Stimulated activated CD8-positive, alpha-beta memory T cell treated with anti-CD3 and anti-CD28 coated beads, Interleukin-7, amount 100 ng/mL, for 48 hours (primary cell): ENCODE measurements at places on chromosomes 5 and 9.

GRCh38 chr5:150322202-150322601, 19.5 kb upstream of the ARSI start:
- DNase-seq, result no peak

GRCh38 chr5:31107091-31107518, 86.4 kb upstream of the CDH6 start:
- no peak for DNase-seq

DNA sequence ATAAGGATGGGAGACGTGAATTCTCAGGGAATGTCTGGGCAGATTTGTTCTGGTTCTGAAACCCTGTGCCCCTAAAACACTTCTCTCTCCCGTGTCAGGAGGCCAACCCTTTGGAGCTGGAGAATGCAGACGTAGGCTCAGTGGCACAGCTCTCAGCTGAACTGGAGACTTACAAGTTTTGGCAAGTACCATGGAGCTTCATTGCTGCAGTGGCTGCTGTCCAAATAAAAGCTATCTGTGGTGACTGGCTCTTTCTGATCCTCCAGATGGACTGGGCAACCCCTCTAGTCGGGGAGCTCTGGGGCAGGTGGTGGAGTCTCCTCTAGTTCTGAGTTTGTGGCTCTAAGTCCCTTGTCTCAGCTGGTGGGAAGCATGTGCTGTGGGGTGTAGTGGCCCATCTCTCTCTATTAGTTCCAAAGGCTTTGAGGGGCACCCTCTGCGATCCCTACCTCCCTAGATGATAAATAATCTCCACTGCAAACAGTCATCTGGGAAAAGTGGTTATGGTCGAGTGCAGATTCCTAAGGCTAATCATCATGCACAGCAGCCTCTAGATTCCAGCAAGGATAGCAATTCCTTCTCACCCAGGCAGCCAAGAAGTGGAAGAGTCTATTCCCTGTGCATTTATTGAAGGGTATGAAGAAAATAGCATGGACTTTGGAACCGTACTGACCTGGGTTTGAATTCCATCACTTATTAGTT, 204.2 kb upstream of the KLF4 start:
- no peak for DNase-seq

DNA sequence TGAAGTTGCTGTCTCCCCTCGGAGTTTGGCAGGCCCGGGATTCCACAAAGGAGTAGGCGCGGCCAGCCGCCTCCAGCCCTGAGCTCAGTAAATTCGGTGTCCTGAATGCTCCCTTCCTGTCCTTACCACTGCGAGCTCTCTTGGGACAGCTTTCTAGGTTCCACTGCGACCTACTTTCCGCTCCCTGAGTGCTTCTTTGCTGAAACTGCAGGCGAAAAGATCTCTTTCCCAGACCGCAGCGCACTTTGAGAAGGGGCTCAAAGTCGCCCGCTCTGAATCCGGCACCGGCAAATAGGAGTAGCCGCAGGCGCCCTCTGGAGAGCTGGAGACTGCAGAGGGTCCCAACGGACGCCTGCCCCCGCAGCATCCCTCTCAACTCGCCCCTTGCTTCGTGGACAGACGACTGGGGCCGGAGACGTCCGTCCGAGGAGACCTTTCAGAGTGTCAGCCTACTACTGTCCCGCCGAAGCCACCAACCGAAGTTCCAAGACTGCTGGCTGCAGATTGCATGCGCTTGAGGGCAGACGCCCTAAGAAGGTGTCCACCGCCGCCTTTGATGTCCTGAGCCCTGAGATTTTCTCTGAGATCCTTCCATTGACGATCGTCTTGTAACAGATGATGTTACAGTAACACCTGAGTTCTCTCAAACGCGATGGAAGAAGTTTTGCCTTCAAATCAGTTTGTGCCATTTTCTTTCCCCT, 96.0 kb downstream of the ANXA2R start:
- no peak for DNase-seq

DNA sequence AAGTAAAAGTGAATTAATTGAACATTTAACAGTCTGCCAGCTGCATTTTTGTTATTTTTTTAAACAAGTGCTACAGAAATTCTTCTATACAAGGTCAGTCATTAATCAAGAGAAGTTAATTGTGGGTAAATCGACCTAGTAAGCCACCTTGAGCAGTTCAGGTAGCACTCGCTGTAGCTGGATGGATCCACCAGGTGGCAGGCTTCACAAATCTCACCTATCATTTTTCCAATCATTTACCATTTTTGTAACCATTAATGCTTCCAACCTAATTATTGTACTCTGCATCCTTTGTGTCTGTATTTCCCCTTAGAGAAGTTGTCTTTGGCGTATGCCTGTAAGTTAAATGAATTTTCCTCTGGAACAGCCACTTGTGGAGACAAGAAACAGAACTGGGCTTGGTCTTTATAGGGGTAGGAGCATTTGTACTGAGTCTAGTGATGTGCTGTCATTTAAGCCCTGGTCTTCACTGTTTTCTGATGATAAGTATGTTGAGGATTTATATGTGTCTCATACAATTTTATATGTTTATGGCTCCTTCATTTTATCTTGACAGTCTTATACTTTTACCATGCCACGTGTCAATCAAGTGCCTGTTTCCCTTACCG, 39.5 kb downstream of the CD180 start:
- DNase-seq, result no peak

GRCh38 chr9:73173557-73174329, 22.1 kb downstream of the ANXA1 start:
- no peak for DNase-seq

- DNase-seq, result peak; percentile 91
These were observed 5.9 kb downstream of the CYFIP2 start for GRCh38 chr5:157271740-157272271.

- no peak for DNase-seq
These were observed 309.6 kb downstream of the ACTL7B start for GRCh38 chr9:108546215-108546614.

DNA sequence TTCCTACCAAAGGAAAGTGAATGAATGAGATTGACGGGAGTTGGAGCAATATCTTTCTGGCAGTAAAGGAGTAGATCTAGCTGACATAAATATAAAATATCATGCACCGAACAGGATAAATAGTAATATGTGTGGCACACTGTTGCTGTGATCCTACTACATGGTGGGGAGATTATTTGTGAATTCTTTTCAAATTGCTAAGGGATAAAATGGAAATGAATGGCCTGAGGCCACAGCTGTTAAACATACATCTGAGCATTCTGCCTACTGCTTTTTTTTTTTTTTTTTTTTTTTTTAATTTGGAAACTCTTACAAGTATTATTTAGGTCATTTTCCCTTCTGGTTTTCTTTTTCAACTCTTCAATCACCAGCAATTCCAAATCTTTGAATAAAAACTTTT, 66.8 kb downstream of the MEF2C start:
- DNase-seq, result no peak

- DNase-seq, result no peak
These were observed 9.6 kb downstream of the SLCO4C1 start for GRCh38 chr5:102286476-102286875.

GRCh38 chr9:129237164-129237611, 59.1 kb upstream of the IER5L start:
- no peak for DNase-seq

GRCh38 chr9:82128011-82128696, 139.6 kb downstream of the SPATA31D1 start:
- DNase-seq, result no peak

DNA sequence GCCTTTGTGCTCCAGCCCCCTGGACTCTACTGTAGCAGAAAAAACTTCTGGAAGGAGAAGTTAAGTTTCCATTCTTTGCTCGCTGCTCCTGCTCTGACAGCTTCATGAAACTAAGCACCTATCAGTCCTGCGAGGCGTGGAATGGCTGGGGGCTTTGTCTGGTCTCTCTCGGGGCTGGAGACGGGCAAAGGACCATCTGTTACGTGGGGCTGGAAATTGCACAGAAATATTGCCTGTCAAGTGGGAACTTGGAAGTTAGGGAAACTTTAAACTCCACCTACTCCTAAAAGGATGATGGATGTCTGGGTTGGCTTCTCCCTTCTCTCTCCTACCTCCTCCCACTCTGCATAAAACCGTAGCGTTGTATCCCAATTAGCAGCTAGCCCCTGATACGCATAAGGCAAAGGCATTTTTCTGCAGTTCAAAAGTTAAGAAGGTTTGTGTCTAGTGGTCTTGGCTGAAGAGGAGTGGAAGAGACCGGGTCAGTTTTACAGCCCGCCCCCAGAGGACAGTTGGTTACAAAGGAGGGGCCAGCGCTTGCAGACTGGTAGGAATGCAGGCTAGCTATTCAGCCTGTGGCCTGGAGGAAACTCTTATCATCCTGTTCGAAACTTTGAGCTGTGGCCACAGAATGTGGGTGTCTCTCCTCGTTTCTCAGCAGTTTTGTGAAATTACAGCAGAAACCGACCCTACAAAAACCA, 1.3 kb downstream of the FBXL7 start:
- DNase-seq, result no peak

DNA sequence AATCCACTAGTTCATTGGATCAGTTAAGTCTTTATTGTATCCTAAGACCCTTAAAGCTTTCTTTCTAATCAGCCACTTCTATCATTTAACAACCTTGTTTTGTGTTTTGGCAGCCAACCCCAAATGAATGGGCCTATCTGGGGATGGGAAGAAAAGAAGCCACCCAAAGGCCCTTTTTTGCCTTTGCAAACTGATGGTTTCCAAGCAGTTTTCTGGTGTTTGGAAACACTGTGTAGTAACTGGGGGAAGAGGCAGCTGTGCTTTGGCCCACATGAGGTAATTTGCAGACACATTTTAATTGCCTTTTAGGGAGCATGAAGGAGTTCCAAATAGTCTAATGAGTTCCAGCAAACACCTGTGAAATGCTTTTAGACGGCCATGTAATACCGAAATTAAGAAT, 1751.3 kb upstream of the WWC1 start:
- DNase-seq, result no peak

GRCh38 chr5:68884883-68885282, 208.9 kb upstream of the SLC30A5 start:
- DNase-seq, result no peak

- no peak for DNase-seq
These were observed 75.4 kb upstream of the EGFLAM start for GRCh38 chr5:38182991-38183390.

DNA sequence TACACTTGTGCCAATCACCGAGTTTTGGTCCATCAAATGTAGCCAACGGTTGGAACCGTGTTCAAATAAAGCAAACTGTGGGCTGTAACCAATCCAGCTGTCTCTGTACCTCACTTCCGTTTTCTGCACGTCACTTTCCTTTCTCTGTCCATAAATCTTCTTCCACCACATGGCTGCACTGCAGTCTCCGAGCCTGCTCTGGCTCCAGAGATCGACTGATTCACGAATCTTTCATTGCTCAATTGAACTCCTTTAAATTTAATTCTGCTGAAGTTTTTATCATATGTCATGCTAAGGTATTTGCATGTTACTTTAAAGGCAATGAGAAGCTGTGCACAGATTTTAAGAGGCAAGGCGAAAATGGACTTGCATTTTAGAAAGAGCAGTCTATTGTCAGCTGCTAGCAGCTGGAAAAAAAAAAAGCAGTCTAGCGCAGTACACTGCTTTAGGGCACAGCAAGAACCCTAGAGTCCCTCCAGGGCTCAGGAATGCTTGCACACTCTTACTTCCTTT, 13.2 kb downstream of the TTC39B start:
- no peak for DNase-seq

DNA sequence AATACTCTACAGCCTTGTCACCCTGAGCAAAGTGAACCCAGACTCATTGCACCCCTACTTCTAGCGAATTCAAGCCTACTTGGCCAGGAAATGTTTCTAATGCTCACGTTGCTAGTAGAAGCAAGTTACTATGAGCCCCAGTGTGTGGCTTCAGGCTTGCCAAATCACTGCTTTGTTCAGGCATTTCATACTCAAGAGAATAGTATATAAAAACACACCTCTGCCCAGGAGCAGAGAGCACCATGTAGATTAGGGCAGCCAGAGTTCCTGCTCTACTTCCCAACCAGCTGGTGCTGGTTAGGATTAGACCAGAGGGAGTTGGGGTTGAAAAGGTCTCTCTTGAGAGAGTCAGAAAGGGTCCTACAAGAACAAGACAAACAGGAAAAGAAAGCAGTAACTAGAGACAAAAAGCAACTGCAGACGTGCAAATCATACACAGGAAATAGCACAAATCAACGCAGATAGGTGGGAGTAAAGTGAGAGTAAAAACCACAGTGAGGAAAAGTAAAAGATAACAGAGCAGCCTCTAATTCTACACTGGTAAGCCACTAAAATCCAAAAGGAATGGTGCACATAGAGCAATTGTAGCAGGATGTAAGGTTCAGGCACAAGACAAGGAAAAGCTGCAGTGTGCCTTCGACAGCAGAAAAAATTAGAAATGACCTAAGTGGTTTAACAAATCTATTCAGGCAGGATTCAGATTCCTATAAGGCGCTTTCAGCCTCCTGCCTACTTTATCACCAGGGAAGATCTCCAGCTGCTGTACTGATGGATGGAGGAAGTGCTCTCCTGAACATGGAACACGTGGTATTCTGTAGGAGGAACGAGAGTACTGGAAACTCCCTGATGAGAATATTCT, 49.6 kb upstream of the KIF2A start:
- no peak for DNase-seq

DNA sequence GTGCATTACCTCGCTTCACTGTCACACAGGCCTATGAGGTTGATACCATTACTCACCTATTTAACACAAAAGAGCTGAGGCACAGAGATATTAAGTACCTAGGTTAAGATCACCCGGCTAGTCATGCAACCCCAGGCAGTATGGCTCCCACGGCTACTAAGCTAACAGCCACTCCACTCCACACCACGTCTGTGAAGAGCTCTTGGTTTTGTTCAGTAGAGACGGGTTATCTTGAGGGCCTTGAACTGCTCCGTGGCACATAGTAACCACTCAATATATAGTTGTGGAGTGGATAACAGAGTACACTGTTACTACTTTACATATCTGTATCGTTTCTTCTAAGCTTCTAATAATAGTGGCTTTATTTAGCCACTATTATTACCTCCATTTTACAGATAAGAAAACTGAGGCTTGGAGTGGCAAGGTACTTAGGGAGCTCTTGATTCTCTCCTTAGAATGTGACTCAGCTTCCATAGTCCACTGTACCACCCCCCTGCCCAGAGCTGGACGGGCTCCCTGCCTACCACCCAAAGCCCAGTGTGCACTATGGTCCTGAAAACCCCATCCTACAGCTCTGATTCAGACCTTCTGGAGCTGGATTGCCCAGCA, 1.0 kb upstream of the CORO2A start:
- DNase-seq, result no peak

DNA sequence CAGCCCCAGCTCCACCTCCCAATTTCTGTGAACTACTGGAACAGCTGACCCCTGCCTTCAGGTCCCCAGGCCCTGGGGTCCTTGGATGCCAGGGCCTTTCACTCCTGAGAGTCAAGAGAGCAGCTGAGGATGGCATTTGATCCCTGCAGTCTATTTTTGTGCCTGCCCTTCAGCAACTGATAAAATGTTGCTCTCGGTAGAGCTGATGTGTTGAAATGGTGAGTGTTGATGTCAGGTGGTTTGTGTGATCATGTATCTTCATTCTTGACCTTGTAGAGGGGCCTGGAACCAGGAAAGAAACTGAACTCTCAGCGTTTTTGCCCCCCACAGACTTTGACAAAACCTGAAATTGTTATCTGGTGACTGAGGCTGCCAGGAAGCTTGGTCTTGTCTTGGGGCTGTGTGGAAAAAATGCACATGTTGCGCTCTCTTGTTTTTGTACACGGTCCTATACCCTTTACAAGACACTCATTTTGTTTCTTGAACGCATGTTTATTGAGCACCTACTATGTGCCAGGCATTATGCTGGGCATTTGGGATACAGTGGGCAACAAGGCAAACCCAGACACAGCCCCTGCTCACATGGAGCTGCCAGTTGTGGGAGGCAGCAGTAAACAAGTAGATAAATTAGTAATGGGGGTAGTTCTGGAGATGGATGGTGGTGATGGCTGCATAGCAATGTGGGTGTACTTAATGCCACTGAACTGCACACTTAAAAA, 78.3 kb downstream of the PPARGC1B start:
- DNase-seq, result no peak

GRCh38 chr5:21685522-21685921, 1167.6 kb downstream of the CDH12 start:
- DNase-seq, result no peak
